ENCODE measurements at places on chromosomes 6 and 20.

DNA sequence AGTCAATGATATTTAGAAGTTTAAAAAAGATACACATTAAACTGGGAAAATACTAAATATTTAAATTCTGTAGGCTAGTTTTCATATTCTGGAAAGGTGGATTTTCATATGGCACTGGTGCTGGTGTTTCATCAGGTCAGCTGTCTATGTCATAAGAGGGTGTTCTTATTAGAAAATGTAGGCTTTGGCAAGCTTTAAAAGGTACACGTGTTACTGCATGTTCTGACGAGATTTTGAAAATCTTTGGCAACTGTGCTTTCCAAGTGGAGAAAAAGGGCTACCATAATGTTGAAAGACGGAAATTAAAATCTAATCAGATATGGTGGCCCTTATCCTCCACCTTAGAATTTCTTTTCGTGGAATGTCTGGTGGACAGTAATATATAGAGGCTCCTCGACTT is 30.0 kb downstream of the SLC22A3 start:
- no peak for DNase-seq

DNA sequence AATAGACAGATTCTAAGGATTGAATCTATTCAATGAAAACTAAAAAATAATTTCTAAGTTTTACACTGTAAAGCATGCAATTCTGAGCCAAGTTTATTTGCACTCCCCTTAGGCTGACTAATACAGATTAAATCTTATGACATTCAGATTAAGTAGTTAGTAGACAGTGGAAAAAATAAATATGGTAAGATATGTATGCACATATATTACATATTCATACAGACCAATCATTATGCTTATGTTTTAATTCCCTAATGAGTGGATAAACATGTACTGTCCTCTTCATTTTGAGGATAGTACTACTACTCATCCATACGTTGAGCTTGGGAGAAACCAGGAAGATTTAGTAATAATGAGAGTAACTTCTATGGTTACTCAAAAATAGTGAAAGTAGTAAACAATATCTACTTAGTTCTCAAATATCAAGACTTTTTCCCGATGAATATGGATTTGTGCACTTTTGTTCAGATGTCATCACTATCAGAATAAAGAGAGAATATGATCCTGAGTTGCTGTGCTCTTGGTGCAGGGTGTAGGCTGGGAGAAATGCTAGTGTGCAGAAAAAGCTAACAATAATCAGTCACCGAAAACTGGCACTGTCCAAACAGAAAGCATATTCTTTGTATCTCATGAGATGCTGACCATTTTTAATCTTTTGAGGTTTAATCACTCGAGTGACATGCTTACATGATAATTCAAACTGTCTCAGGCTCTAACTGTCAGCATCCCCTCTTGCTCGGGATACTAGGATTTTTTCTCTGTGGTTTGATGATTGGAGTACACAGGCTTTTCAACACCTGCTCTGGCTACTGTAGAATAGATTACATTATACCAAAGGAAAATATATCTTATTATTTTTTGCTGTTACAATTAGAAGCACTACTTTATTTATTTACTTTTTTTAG is 111.6 kb downstream of the EPHA7 start:
- DNase-seq, result no peak

- DNase-seq, result no peak
Observed at GRCh38 chr6:137315081-137315480, 95.9 kb upstream of the IFNGR1 start.

DNA sequence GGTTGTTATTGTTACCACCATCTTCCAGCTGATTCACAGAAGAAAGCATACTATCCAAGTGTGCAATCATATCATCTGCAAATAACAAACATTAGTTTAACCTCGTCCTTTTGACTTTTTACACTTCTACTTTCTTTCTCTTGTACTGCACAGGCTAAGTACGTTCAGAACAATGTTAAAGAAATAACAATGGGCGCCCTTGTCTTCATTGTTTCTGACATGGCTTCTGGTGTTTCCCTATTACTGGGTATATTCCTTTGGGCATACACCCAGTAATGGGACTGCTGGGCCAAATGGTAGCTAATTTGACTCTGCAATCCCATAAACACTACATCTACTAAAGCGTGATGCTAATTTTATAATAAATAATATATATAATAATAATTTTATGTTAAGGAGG is 146.7 kb downstream of the GJA10 start:
- DNase-seq, result no peak

- no peak for DNase-seq
Observed at GRCh38 chr6:85470023-85470410, 20.1 kb downstream of the NT5E start.

DNA sequence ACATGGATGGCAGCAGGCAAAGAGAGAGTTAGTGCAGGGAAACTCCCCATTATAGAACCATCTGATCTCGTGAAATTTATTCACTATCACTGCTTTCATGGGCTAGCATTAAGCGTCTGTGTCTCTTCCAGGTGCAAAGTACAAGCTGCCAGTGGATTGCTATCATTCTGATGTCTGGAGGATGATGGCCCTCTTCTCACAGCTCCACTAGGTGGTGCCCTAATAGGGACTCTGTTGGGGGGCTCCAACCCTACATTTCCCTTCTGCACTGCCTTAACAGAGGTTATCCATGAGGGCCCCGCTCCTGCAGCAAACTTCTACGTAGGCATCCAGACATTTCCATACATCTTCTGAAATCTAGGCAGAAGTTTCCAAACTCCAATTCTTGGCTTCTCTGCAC is 347.8 kb upstream of the HS3ST5 start:
- DNase-seq, result no peak

DNA sequence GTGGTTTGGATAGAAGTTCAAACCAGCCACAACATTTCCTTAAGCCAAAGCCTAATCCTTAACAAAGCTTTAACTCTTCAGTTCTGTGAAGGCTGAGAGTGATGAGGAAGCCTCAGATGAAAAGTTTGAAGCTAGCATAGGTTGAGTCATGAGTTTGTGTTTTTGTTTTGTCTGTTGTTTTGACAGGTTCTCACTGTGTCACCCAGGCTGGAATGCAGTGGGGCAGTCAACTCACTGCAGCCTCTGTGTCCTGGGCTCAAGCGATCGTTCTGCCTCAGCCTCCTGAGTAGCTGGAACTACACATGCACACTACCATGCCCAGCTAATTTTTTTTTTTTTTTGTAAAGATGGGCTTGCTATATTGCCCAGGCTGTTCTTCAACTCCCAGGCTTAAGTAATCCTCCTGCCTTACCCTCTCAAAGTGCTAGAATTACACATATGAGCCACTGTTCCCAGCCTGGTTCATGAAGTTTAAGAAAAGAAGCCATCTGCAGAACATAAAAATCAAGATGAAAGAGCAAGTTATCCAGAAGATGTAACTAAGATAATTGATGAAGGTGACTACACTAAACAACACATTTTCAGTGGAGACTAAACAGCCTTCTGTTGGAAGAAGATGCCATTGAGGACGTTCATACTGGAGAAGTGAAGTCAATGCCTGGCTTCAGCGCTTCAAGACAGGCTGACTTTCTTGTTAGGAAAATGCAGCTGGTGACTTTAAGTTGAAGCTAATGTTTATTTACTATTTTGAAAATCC is 96.2 kb downstream of the SMAP1 start:
- DNase-seq, result peak; percentile 82

DNA sequence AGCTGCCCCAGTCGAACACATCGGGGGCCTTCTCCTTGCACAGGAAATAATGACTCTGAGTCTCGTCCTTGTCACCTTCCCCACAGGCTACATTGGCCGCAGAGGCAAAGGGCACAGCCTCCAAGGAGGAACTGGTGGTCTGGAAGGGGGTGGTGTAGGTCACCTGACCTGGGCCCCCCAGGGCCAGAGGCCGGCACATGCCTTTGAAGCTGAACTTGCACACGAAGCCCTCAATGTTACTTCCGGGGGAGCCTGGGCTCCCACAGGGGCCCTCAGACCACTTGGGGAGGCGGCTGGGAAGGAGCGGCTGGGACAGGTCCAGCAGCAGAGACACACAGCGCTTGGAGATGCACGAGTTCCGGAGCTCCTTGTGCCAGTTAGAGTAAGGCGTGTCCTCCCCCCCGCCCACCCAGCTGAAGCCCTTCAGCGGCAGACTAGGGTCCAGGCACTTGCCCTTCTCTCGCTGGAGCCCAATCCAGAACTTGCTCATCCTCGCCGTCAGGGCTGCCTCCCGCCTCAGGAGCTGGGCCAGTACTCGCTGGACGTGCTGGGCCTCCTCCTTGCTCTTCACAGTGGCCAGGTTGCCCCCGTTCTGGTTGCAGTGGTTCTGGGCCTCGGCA is 578 bp downstream of the CD93 start:
- DNase-seq, result no peak

DNA sequence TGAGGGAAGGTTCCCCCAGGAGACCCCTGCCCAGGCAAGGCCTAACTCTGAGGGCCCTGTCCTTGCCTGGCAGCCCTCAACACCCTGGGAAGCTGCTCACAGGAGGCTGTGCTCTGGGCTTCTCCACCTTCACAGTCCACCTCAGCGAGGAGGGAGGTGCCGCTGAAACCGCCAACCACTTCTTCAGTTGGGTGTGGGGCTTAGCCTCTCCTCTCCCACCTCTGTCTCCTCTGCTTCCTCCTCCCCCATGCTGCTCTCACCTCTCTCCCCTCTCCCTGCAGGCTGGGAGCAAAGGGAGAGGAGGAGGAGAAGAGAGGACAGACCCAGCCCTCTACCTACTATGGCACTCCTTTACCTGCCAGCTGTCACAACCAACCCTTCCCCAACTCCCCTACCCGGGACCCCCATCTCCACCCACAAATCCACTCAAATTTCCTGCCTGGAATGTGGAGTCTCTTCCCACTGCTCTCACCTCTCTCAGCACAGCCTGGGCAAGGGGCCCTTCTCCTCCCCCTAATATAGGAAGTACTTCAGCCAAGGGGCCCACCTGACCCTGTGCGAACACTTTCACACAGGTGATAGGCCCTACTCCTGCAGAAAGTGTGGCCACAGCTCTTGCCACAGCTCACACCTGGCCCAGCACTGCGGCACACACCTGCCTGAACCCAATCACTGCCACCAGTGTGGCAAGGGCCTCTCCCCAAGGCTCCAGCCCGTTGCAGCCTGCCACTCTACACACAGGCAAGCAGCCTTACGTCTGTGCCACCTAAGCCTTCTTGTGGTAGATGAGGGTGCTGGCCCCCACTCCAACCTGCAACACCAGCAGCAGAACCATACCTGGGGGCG is 7.2 kb downstream of the RING1 start:
- no peak for DNase-seq

GRCh38 chr20:63284544-63284949 is 8.4 kb upstream of the COL20A1 start:
- no peak for DNase-seq
